SK-MEL-5 (cell line): ENCODE measurements at places on chromosomes 4 and X.

DNA sequence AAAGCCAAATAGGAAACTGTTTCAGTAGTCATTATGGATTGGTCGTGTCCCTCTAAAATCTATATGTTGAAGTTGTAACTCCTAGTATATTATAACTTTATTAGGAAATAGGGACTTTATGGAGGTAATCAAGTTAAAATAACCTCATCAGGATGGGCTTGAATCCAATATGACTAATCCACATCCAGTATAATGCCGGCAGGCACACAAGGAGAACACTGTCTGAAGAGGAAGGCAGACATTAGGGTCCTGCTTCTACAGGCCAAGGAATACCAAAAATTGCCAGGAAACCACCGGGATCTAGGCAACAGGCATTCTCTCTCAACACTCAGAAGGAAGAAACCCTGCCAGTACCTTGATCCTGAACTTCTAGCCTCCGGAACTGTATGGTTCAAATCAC is 130.3 kb downstream of the ATP10D start:
- DNase-seq = no peak

DNA sequence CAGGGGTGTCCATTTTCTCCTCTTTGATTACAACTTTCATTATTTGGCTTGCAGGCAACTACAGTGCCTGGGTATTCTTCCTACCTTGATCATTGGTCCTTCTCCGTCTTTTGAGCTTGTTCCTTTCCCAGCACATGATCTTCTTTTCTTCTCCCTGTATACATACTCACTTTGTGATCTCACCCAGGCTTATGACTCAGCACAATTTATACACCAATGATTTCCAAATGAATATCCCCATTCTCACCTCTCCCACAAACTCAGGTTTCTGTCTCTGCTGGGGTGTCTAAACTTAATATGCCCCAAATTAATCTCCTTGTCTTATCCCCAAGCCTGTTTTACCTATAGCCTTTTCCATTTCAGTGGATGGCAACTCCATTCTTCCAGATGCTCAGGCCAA is 19.5 kb upstream of the C4orf54 start:
- DNase-seq = no peak

- no peak for DNase-seq
These were observed 1.0 kb downstream of the IDUA start for GRCh38 chr4:987624-988513.

- no peak for DNase-seq
These were observed 119.2 kb downstream of the EFNB1 start for GRCh38 chrX:68947882-68948605.

- no peak for DNase-seq
These were observed 119.4 kb downstream of the PSAPL1 start for GRCh38 chr4:7315286-7315685.

GRCh38 chr4:101306225-101306624 is 41.1 kb downstream of the PPP3CA start:
- DNase-seq = no peak

DNA sequence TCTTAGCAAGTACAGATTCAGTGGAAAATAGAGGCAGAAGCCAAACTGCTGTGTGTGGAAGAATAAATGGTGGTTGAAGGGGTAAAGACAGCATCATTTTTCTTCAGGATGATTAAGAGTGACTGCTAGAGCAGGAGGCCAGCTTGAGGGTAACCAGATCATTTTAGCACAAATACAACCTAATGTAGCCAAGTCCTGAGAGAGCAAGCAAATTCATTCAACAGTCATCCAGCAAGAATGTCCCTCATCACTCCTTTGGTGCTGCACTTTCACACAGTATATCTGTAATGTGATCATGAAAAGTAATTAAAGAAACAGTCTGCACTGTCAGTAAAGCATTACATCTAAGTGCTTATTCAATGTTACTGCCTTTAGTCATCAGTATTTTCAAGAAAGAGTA is 44.8 kb downstream of the NPFFR2 start:
- DNase-seq = no peak

DNA sequence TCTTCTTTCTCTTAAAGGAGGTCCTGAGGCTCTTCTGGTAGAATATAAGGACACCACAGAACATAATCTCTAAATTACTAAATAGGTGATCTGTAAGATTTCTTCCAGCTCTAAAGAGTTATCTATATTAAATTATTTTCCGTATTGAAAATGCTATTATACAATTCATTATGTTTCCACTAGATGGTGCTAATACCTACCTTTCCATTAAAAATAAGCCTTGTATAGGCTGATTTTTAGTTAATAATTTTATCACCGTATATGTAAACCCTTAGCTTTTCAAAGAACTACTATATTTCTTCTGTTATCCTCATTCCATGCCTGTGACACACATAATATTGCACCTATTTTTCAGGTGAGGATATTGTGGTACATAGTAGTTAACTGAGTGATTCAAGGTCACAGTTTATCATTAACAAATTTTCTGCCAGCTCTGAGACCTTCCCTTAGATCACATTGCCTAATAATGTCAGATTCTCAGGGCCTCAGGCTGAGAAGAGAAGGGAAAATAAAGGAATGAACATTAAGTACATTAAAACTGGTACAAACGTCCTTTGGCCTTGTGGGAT is 138.8 kb downstream of the TEX11 start:
- peak; percentile 36 for DNase-seq

DNA sequence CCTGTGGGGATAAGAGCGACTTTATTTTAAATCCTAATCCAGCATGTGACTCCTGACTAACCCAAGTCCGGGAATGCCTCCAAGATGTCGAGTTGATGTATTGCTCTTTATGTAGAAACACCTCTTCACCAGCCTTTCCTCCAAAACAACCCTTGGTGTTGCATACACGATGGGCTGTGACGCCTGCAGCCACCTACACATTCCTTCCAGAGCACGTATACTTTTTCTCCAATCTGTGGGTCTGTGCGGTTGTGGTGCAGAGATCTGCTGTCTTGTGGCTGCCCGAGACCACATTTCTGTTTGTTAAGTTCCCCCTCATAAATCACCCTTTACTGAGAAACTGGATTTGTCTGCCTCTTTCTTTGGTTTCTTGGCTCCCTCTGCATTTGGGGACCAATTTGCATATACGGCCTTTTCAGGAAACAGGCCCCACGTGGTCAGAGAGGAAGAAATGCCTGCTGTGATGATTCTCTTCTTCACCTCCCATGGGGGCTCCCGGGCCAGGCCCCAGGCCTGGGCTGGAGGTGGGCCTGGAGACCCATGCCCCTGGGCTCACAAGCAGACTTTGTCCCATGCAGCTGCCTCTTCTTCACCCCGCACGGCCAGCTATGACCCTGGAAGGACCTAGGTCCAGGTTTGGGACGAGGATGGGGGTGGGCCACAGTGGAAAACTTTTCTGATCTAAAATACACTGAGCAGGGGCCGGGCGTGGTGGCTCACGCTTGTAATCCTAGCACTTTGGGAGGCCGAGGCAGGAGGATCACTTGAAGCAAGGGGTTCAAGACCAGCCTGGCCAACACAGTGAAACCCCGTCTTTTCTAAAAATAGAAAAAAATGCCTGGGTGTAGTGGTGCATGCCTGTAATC is 21.4 kb upstream of the AFAP1 start:
- peak; percentile 85 for DNase-seq

DNA sequence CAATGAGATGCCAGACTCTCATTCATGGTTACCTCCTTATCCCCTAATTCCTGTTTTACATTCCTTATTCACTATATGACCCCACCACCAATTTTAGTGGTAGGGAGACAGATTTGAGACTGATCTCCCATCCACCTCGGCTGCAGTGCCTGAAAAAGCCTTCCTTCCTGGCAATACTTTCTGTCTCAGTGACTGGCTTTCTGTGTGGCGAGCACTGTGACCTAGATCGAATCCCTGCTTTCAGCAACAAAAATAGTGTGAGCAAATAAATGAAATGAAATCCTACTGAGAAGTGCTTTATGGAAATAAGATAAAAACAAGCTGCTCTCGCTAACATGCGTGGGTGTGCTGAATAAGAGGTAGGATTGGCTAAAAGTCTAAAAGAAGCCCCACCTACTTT is 165.3 kb downstream of the GPM6A start:
- no peak for DNase-seq

GRCh38 chr4:48175328-48175727 is 41.3 kb upstream of the TXK start:
- DNase-seq = no peak

DNA sequence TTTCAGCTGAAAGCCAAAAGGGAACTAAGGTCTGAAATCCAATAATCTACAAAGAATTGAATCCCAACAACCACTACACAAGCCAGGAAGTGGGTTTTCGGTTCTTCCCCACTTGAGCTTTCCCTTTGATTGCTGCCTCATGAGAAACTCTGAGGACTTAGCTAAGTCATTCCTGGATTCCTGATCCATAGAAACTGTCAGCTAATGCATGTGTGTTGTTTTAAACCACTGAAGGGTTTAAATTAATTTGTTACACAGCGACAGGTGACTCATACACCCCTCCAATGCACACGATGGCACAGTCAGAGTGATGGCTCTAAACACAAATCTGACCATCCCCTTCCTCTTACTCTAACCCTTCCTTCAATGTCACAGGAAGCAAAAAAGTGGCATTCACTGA is 282.9 kb downstream of the RAB28 start:
- no peak for DNase-seq

GRCh38 chr4:20196476-20196875 is 55.2 kb upstream of the SLIT2 start:
- DNase-seq = no peak

DNA sequence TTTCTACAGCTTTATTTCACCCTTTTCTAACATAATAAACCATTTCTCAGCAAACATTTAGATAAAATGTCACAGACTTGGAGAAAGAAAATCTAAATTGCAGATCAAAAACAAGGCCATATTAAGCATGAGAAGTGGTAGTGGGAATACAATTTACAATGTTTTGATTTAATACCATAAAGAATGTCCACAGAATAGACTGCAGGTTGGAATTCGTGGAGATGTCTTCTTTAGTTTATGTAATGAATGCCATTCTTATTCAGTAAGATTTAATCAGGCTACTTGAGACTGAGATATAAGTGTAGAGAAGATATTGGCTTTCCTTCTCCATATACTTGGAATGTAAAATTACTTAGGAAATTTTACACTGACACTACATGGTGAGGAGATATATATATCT is 91.9 kb upstream of the ZFP42 start:
- DNase-seq = no peak

DNA sequence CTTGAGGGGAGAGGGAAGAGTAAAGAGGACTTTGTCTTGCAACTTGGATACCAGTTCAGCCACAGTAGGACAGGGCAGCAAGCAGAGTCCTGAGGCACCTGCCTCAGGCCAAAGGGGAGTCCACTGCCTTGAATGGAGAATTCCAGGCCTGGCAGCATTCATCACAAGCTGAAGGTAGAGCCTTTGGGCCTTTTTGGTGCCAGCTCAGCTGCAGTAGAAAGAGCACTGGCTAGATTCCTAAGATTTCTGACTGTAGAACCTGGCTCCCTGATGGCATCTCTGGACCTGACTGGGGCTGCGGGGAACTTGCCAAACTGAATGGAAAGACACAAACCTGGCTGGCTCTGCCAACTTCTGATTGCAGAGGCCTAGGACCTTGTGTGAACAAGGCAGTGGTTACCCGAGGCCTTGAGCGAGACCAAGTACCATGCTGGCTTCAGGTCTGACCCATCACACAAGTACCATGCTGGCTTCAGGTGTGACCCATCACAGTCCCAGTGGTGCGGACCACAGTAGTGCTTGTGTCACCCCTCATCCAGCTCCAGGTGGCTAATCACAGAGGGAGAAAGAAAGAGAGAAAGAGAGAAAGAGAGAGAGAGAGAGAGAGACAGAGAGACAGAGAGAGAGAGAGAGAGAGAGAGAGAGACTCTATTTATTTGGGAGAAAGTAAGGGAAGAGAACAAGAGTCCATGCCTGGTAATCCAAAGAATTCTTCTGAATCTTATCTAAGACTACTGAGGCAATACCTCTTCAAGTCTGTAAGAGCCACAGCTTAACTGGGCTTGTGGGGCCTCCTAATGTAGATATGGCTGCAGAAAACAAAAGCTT is 137.6 kb upstream of the SPIN4 start:
- DNase-seq = no peak

GRCh38 chr4:24006269-24006668 is 116.4 kb upstream of the PPARGC1A start:
- no peak for DNase-seq

DNA sequence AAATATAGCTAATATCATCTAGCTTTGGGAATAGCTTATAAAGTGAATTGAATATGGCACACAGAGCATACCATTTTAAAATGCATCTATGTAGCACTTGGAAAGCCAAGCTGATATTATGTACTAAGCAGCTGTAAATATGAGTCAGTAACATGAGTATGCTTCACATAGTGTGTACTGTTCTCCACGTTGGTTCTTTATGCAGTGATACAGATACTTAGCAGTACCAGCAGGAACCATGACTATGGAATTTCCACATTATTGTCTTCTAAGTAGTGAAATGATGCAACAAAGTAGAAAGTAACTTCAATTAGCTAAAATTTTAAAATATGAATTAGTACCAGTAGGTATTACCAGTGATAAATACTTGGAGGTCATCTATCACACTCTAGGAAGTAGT is 320.1 kb downstream of the BMPR1B start:
- no peak for DNase-seq

DNA sequence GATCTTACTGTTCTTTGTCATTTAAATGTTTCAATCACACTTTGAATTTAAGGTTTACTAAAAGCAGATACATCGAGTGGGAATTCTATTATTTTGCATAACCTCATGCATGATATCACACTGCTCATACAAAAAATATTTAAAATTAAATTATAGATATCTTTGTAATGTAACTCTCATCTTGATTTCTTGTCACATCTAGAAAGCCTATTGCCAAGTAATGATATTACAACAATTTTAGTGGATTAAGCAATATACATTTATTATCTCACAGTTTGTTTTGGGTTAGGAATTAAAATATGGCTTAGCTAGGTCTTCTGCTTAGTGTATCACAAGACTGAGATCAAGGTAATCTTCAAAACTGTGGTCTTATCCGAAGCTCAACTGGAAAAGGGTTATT is 865.0 kb downstream of the CCSER1 start:
- no peak for DNase-seq

- no peak for DNase-seq
These were observed 658.2 kb downstream of the KLHL13 start for GRCh38 chrX:117458243-117458968.

DNA sequence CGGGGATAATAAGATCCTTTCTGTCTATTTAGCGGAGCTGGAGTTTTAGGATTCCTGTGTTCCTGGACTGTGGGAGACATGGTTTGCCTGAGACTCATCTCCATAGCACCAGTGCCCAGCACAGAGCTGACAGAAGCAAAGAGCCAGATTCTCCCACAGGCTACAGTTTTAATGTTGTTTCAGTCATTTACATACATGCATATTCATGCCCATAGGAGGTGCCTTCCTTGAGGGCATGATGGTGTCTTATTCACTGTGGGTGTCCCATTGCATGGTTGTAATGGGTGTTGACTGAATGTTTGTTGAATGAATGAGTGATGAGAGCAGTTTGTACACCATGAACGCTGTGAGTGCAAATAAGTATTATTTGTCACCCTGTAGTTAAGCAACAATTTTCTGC is 260.6 kb downstream of the EVC2 start:
- no peak for DNase-seq

DNA sequence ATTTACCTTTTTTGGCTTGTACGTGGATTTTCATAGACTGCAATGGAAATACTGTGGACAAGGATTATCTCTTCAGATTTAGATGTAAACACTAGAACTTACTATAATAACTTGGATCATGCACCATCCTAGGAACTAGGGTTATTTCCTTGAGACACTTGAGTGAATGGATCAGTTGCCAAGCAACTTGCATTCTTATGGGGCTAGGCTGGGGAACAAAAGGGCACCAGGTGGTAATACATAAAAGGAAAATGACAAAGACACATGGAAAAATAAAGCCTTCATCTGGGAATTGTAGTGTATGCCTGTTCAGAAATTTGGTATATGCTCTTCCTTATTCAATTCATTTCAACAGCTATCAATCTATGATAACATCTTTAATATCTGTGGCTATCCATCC is 247.1 kb downstream of the SPRY1 start:
- DNase-seq = no peak
